ENCODE measurements at places on chromosomes 6 and 20.

- no peak for DNase-seq
Measured at GRCh38 chr6:157328108-157328692, 4.9 kb upstream of the TMEM242 start.

DNA sequence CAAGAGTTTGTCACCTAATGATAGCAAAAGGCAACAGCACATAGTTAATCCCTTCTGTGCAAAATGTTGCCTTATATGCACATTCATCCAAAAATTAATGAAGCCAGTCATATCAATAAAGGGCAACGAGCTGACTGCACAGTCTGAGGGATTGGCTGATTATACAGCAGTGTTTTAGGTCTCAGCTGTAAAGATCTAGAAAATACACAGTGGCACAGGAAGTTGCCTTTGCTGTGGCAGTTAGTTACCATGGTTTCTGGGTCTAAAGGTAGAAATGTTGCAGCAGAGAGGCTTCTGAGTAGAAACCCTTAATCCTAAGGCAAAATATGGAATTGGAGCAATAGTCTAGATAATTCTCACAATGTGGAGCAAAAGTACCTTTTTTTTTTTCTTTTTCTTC is 89.7 kb downstream of the SMPDL3A start:
- DNase-seq, result no peak

DNA sequence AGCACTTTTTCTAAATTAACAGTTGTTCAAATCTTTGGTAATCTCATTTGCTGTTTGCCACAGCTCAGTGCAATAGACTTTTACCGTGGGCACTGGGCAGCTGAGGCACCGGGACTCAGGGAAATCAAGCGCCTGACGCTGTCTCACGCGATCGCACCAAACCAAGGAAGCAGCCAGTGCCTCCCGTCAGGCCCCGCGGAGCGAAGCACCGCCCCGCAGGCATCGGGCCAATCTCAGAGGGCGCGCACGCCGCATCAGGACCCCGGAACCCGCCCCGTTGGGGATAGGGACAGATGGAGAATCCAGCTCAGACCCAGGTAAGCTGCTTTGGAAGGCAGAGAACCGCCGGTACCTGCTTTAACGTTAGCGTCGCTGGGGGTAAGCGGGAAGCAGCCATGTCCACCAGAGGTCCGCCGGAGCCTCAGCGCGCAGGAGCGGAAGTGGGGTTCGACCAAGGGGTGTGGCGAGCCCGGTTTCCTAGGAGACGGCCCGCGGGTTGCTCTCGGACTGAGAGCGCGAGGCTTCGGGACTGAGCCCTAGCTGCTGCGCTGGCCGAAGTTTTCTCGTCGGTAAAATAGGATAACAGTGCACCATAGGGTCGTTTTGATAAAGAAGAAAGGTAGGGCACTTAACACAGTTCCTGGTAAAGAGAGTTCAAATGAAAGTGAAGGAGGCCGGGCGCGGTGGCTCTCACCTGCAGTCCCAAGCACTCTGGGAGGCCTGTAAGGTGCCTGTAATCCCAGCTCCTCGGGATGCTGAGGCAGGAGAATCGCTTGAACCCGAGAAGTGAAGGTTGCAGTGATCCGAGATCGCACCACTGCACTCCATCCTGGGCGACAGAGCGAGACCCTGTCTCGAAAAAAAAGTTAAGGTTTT is at the start of gene LYRM2:
Gene LYRM2, minus strand, starts transcription at position 428 of the 876 bp plus-strand sequence. Its CDS starts 31 bp downstream, at position 397.
- peak; percentile 90 for DNase-seq

GRCh38 chr20:64152906-64153305 is 11.3 kb upstream of the MYT1 start:
- no peak for DNase-seq

GRCh38 chr20:44436393-44436792 is 39.3 kb upstream of the TTPAL start:
- no peak for DNase-seq

- no peak for DNase-seq
Measured at GRCh38 chr6:71404145-71404966, 115.7 kb downstream of the OGFRL1 start.

DNA sequence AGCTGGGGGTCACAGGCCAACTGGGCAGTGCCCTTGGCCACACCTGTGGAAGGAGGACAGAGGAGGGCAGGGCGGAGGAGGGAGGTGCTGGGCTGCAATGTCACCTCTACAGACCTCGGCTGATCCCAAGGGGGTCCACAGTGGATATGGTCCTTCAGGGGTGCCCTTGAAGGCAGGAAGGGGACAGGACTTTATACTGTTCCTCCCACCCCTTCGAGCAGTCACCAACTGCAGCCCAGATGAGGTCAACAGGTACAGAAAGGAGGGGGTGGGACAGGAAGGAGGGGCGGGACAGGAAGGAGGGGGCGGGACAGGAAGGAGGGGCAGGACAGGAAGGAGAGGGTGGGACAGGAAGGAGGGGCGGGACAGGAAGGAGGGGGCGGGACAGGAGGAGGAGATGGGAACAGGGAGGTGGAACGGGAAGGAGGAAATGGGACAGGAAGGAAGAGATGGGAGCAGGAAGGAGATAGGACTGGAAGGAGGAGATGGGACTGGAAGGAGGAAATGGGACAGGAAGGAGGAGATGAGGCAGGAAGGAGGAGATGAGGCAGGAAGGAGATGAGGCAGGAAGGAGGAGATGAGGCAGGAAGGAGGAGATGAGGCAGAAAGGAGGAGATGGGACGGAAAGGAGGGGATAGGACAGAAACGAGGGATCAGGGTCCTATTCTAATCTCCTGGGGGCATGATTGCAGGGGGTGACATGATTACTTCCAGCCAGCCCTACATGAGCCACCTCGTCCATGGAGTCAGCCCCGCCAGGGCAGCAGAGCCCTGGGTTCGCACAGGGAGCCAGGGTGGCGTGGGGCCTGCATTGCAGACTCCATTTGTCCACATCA is 19.4 kb upstream of the MRGBP start:
- DNase-seq, result peak; percentile 51

GRCh38 chr6:66499851-66500250 is 792.8 kb upstream of the EYS start:
- DNase-seq, result no peak

GRCh38 chr6:38269461-38270172 is 370.1 kb downstream of the BTBD9 start:
- DNase-seq, result no peak

GRCh38 chr6:74742793-74743508 is 462.9 kb downstream of the COL12A1 start:
- no peak for DNase-seq

- DNase-seq, result peak; percentile 46
Measured at GRCh38 chr6:149060300-149060984, 257.1 kb upstream of the TAB2 start.

DNA sequence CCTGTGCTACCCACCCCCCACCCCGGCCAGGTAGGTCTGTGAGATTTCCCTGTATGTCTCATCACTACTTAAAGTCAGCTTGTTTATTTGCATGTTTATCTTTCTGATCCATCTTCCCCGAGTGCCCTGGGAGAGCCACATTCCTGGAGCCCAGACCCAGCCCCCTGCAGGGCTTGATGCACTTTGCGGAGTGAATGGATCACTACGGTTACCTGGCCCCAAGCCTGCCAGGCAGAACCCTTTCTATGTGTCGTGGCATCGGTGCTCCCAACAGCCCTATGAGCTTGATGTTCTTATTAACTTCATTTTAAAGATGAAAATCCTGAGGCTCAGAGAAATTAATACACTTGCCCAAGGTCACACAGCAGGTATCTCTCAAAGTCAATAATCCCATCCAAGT is 13.6 kb upstream of the SLCO4A1 start:
- no peak for DNase-seq

GRCh38 chr20:36407199-36407733 is 101.1 kb downstream of the DLGAP4 start:
- DNase-seq, result no peak

DNA sequence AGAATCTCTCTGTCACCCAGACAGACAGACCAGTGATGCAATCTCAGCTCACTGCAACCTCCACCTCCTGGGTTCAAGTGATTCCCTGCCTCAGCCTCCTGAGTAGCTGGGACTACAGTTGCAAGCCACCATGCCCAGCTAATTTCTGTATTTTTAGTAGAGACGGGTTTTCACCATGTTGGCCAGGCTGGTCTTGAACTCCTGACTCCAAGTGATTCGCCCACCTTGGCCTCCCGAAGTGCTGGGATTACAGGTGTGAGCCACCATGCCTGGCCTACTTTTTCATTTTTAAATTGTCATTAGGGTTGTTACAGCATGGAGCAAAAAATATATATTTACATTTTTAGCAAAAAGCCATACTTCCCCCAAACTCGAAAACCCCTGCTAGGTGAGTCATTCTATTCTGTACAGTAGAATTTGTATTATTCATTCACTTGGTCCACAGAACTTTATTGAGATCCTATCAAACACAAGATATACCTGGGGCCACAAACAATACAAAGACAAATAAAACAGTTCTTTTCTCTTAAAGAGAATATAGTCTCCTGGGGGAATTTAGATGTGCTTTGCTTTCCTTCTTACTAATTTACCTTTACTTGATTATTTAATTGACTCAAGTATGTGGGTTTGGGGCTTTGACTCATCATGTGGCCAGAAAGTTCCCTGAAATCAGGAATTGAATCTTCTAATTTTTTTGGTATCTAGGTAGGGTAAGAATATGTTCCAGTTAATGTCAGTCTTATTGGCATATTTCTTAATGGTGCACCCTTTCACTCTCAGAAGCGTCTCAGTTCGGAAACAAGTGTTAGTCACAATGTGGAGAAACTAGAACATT is 16.6 kb upstream of the CCND3 start:
- peak; percentile 43 for DNase-seq
